Dermis lymphatic vessel endothelial cell (primary cell): ENCODE measurements at places on chromosomes 12 and 14. TPM values are rescaled to one million over a fixed set of nuclear protein-coding genes. Genes with fewer than 3 reads are reported as not detected.

The DHRS1 gene
- total RNA-seq, result 5.8 and 16.0 TPM in 2 replicates

The KRT75 gene
- not detected in 2 replicates for total RNA-seq

The FKBP4 gene
- 24.7 and 32.0 TPM in 2 replicates for total RNA-seq

The AKT1 gene
- 115 and 120 TPM in 2 replicates for total RNA-seq

The SIRT4 gene
- 1.5 and 2.5 TPM in 2 replicates for total RNA-seq

The DCD gene
- not detected in 2 replicates for total RNA-seq

The EIF2S3B gene
- total RNA-seq, result 0.54 and 1.4 TPM in 2 replicates

The ANKS1B gene
- total RNA-seq, result 0.22 and 0.26 TPM in 2 replicates

The CD4 gene
- not detected in 2 replicates for total RNA-seq

The TMTC2 gene
- total RNA-seq, result 6.1 and 7.6 TPM in 2 replicates

The VPS29 gene
- total RNA-seq, result 66.3 and 71.3 TPM in 2 replicates

The TAMALIN gene
- total RNA-seq, result 27.4 and 32.4 TPM in 2 replicates

The TMEM121 gene
- total RNA-seq, result 4.4 and 5.9 TPM in 2 replicates

The SYNE3 gene
- total RNA-seq, result 19.2 and 27.6 TPM in 2 replicates

The DPF3 gene
- total RNA-seq, result 0.54 and 1.2 TPM in 2 replicates

The FBLN5 gene
- total RNA-seq, result 0.26 and 0.98 TPM in 2 replicates

The C1R gene
- total RNA-seq, result 0.43 and 1.5 TPM in 2 replicates

The RDH5 gene
- total RNA-seq, result 0.65 and 0.95 TPM in 2 replicates

The TMEM132D gene
- under 0.01 TPM in 1 of 2 replicates, not detected in the other for total RNA-seq

The SCNN1A gene
- 0.43 TPM in 1 of 2 replicates, not detected in the other for total RNA-seq

The TMEM229B gene
- 0.33 and 0.52 TPM in 2 replicates for total RNA-seq

The TOMM20L gene
- not detected in 2 replicates for total RNA-seq

The PRMT5 gene
- 34.6 and 42.8 TPM in 2 replicates for total RNA-seq

The GEMIN2 gene
- 11.7 and 22.4 TPM in 2 replicates for total RNA-seq

The TMPRSS12 gene
- total RNA-seq, result not detected in 2 replicates

The FAM186B gene
- 0.11 and 0.26 TPM in 2 replicates for total RNA-seq

The C12orf42 gene
- total RNA-seq, result not detected in 2 replicates

The EXOC3L4 gene
- total RNA-seq, result 0.09 TPM in 1 of 2 replicates, not detected in the other

The RBP5 gene
- 0.22 and 0.26 TPM in 2 replicates for total RNA-seq

The GDF3 gene
- total RNA-seq, result 0.26 and 1.2 TPM in 2 replicates

The LRP1-AS gene
- not detected in 2 replicates for total RNA-seq

The TAS2R7 gene
- total RNA-seq, result 0.09 TPM in 1 of 2 replicates, not detected in the other

The MYF5 gene
- not detected in 2 replicates for total RNA-seq

The EEA1 gene
- total RNA-seq, result 10.9 and 12.6 TPM in 2 replicates

The GPRC5D gene
- not detected in 2 replicates for total RNA-seq

The DAO gene
- total RNA-seq, result not detected in 2 replicates

The KIAA0586 gene
- 13.1 and 21.8 TPM in 2 replicates for total RNA-seq

The TMEM132C gene
- total RNA-seq, result under 0.01 TPM in 2 replicates

The KRT79 gene
- not detected in 2 replicates for total RNA-seq

The RDH11 gene
- 61.0 and 68.9 TPM in 2 replicates for total RNA-seq

The TAS2R20 gene
- total RNA-seq, result 1.7 and 2.4 TPM in 2 replicates

The ERGIC2 gene
- 32.2 and 35.3 TPM in 2 replicates for total RNA-seq

The SLC17A8 gene
- under 0.01 TPM in 1 of 2 replicates, not detected in the other for total RNA-seq

The PRIM1 gene
- 3.3 and 4.7 TPM in 2 replicates for total RNA-seq

The CLEC9A gene
- not detected in 2 replicates for total RNA-seq

The SERPINA12 gene
- not detected in 2 replicates for total RNA-seq

The KLRK1 gene
- not detected in 2 replicates for total RNA-seq

The TAS2R13 gene
- 0.54 and 1.0 TPM in 2 replicates for total RNA-seq

The PLEKHD1 gene
- under 0.01 TPM in 2 replicates for total RNA-seq
